ENCODE measurements at places on chromosomes 16 and 17.

GRCh38 chr17:34156741-34157589 is 98.1 kb upstream of the CCL2 start:
- no peak for DNase-seq

- DNase-seq, result no peak
Measured at GRCh38 chr17:80696456-80696855, 151.8 kb downstream of the RPTOR start.

DNA sequence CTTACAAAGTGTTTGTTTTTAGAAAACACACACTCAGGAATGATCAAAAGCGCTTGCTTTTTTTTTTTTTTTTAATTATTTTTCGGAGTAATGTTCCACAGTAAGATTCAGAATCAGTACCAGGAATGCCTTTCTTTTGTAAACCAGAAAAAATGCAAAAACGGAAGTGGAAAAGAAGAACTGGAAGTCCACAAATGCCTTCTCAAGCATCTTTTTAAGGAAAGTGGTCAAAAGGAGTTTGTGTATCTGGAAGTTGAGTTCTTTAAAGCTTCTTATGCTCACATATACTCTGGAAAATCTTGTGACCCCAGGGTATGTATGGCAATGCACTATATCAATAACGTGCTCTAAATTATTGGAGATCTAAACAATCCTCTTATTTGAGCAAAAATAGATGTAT is 126.0 kb downstream of the ABCA8 start:
- no peak for DNase-seq

- DNase-seq, result no peak
Measured at GRCh38 chr17:51733166-51733565, 425.3 kb downstream of the CA10 start.
